Karpas-422 (cell line): ENCODE measurements at places on chromosomes 4 and X. TPM values are rescaled to one million over a fixed set of nuclear protein-coding genes. Genes with fewer than 3 reads are reported as not detected.

DNA sequence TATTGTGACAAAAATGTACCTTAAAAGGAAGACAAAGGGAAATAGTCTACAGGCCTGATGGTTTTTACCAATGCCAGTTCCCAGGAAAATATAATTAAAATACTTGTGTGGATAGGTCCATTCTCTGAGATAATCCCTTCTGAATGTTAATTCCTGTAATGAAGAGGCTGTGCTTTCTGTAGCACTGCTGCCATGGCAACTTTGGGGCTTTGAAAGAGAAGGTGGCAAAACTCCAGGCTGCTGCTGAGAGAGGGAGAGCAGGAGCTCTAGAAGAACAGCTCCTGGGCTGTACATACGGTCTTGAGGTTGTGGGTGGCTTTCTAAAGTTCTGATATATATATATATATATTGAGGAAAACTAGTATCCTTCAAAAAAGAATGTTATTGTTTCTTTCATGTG lies 125.4 kb downstream of the PDLIM5 start:
- H3K27ac ChIP-seq: peak overlapping the region; percentile 62; the same call in 1 of the 2 replicates
- no peak overlapping the region; the same call in 1 of the 2 replicates for H3K4me3 ChIP-seq
- H3K36me3 ChIP-seq: no peaks in the 10 kb centered on the region
- H3K4me1 ChIP-seq: peaks cover 55% of the 10 kb centered on the region
- peak; percentile 64 for DNase-seq

DNA sequence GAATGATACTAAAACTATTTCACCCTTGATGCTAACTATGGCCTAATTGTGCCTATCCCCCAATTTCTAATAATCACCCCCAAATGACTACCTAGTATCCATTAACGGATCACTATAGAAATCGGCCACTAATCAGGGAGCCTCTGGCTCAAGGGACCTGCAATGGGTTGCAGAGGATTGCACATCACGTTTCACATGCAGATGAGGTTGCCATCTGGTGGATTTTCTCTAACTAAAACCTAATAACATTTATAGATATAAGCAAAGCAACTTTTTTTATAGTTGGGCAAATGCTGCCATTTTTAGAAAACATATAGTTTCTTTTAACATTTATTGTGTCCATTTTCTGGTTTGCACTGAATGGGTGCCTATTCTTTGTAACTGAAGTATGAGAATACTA lies 28.3 kb upstream of the ALG13 start:
- H3K27me3 ChIP-seq: no peaks in the 10 kb centered on the region
- H3K4me1 ChIP-seq: peaks cover 4% of the 10 kb centered on the region; the same call in 1 of the 2 replicates
- H3K27ac ChIP-seq: no peak overlapping the region

The PNMA6A gene
- not detected in 2 replicates for total RNA-seq

The NAP1L3 gene
- total RNA-seq: not detected in 2 replicates

GRCh38 chr4:54556051-54556450 lies 101.7 kb upstream of the KIT start:
- no peak for DNase-seq
- H3K4me1 ChIP-seq: no peaks in the 10 kb centered on the region
- no peaks in the 10 kb centered on the region for H3K36me3 ChIP-seq
- H3K4me3 ChIP-seq: no peak overlapping the region

The IL1RAPL1 gene
- total RNA-seq: not detected in 2 replicates

DNA sequence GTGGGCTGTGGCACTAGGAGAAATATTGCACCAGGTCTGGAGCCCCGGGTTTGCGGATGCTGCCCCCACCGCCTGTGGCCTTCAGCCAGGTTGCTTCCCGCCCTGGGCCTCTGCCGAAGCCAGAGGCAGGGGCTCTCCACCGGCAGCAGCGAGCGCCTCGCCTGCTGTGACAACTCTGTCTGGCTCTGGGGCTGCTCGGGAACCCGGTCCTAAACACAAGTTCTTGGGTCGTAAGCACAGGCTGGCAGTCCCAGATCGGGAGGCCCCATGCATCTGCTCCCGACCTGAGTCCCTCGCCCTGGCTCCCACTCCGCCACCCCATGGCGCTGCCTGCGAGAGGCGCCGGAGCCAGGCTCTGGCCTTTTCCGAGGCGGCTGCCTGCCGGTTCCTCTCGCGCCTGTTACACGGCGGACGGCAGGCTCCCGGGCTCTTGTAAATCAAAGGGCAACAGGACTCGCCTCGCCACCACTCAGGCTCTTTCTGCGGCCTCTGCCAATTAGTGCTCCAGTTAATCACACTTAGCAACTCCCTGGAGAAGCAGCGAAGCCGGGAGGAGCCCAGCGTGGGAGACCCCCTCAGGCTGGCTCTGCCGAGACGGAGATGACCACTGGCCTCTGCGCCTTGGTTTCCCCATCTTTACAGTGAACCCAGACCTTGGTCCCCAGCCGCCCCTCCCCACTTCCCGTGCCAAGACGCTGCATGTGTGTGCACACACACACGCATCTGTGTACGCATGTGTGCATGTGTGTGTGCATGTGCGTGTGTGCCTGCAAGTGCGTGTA lies 109.2 kb downstream of the DCTD start:
- H3K4me1 ChIP-seq: no peaks in the 10 kb centered on the region
- H3K36me3 ChIP-seq: no peaks in the 10 kb centered on the region
- no peak for DNase-seq
- H3K27ac ChIP-seq: no peak overlapping the region
- H3K27me3 ChIP-seq: no peaks in the 10 kb centered on the region

- H3K4me3 ChIP-seq: no peak overlapping the region
- H3K36me3 ChIP-seq: peaks cover 24% of the 10 kb centered on the region
- H3K4me1 ChIP-seq: no peaks in the 10 kb centered on the region
- no peaks in the 10 kb centered on the region for H3K27me3 ChIP-seq
Observed at GRCh38 chrX:51852096-51852495, 41.3 kb upstream of the MAGED1 start.

The TXK gene
- not detected in 2 replicates for total RNA-seq

The EIF1AX gene
- 32.8 and 55.5 TPM in 2 replicates for total RNA-seq

The TBC1D9 gene
- total RNA-seq: not detected in 2 replicates

GRCh38 chr4:53919535-53919934 lies 144.9 kb downstream of the CHIC2 start:
- no peaks in the 10 kb centered on the region for H3K36me3 ChIP-seq
- no peak overlapping the region for H3K4me3 ChIP-seq
- no peaks in the 10 kb centered on the region for H3K27me3 ChIP-seq
- H3K4me1 ChIP-seq: peaks cover 12% of the 10 kb centered on the region

- H3K4me1 ChIP-seq: no peaks in the 10 kb centered on the region
- no peak for DNase-seq
- no peak overlapping the region for H3K4me3 ChIP-seq
- no peak overlapping the region for H3K27ac ChIP-seq
Observed at GRCh38 chr4:14883166-14883565, 119.1 kb upstream of the CPEB2 start.

The DDIT4L gene
- not detected in 2 replicates for total RNA-seq

GRCh38 chr4:8860096-8860891 lies 11.3 kb downstream of the HMX1 start:
- H3K27ac ChIP-seq: no peak overlapping the region
- H3K36me3 ChIP-seq: no peaks in the 10 kb centered on the region
- no peak for DNase-seq
- H3K4me1 ChIP-seq: no peaks in the 10 kb centered on the region
- no peak overlapping the region for H3K4me3 ChIP-seq

DNA sequence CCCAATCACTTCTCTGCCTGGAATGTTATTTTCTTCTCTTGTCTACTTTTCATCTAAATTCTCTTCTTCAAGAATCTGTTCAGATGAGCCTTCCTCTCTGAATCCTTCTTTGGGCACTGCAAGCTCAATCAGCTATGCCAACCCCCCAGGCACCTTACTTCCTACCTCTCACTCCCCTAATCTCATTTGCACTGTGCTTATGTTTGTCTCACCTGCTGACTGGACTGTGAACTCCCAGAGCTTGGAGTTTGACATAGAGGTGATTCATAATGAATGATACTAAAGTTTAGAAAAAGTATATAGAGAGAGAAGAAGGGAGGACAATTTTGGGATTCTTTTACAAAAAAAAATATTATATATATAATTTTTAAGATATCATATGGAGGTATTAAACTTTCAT lies 36.3 kb downstream of the ANXA10 start:
- H3K27me3 ChIP-seq: no peaks in the 10 kb centered on the region

The TACR3 gene
- total RNA-seq: not detected in 2 replicates

DNA sequence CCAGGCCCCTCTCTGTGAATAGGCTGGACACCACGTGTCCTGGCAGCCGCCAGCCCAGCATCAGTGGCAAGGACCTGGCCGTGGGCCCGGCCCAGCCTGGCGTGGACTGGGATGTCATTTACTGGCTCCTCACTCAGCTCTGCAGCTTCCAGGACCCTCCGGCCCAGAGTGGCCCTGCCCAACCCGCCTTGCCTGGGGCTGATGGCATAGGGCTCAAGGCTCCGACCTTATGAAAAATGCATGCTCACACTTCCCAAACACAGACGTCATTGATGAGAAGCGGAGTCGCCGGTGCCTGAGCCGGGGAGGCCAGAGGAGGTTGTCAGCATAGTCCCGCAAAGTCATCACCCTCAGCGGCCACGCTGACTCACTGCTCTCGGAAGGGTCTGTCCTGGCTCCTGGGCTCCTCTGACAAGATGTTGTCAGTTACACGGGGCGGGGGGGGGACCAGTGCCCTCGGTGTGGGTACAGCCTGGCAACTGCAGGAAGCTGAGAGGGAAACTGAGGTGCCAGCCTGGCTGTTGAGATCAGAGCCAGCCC lies 14.3 kb downstream of the CFAP99 start:
- no peaks in the 10 kb centered on the region for H3K4me1 ChIP-seq
- H3K27ac ChIP-seq: no peak overlapping the region
- no peaks in the 10 kb centered on the region for H3K27me3 ChIP-seq
